ENCODE measurements at places on chromosomes 4 and X. TPM values are rescaled to one million over a fixed set of nuclear protein-coding genes. Genes with fewer than 3 reads are reported as not detected.

Gene BGN
- not detected for total RNA-seq

Gene EPGN
- total RNA-seq, result not detected

Gene H2BW2
- not detected for total RNA-seq

Gene ABCG2
- total RNA-seq, result 18.6 TPM

Gene TFDP3
- not detected for total RNA-seq

Gene MAGEB1
- not detected for total RNA-seq
